Stimulated activated CD8-positive, alpha-beta memory T cell treated with anti-CD3 and anti-CD28 coated beads, Interleukin-12 subunit alpha, Interleukin-12 subunit beta, amount 100 ng/mL, for 4 hours (primary cell): ENCODE measurements at places on chromosomes 3 and 15.

DNA sequence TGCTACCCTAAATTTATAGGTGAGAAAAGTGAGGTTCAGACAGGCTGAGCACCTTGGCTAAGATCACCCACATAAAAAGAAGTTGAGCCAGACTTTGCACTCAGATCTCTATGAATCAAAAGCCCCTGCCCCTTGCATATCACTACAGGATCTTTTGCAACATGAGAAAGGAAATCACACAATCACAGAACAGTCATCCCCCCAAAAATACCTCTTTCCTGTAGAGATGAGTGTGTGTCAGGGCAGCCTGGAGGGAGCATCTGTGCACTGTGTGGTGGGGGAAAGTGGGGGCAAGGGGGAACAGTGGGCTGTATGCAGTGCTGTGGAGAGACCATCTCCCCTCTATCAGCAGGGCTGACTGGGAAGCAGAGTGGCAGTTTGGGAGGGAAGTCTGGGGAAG lies 46.6 kb downstream of the EPHB3 start:
- DNase-seq: no peak

DNA sequence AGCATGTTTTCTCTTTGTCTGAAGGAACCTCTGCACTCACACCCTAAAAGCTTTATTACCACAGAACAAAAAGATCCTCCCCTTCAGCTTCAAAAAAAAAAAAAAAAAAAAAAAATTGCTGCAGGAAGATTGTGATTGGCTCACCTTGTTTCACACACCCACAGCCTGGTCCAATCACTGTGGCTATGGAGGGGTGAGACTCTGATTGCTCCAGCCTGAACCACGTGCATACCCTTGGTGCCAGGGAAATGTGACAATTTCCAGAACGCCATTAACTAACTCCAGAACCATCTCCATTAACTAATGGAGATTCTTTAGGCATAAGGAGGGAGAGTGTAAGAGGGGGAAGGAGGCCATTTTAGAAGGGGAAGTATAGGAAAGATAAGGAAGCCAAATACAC lies 106.5 kb upstream of the CRBN start:
- no peak for DNase-seq

DNA sequence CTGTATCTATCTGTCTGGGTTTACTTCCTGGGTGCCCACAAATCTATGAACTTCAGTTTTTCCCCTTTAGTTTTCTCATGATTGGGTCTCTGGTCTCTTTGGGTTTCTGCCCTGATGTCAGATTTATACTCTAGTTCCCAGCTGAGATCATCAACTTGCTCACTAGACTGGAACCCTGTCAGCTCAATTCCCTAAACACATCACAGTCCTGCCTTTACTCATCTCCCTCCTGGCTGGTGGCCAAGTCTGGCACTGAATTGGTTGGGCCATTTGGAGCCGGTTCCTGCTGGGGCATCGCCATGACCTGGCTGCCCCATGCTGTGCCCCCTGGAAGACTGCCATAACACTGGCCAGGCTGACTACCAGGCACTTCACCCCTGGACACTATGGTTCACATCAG lies 345.3 kb downstream of the CHST2 start:
- DNase-seq: no peak

DNA sequence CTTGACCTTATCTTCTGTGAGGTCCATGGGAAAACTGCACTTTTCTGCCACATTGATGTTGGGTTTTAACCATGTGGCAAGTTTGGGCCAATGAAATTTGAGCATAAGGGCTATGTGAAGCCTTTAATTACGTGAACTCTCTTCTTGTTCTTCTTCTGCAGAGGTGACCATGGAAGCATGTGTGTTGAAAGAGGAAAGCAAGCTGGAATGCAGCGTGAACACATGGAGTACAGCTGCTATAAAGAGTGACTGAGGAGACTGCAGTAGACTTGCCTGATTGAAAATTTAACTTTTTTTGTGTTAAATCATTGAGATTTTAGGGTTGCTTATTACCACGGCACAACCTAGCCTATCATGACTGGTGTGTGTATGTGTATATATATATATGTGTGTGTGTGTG lies 347.3 kb downstream of the ZIC1 start:
- no peak for DNase-seq

- DNase-seq: no peak
Measured at GRCh38 chr15:76480267-76480666, 143.7 kb downstream of the ISL2 start.

DNA sequence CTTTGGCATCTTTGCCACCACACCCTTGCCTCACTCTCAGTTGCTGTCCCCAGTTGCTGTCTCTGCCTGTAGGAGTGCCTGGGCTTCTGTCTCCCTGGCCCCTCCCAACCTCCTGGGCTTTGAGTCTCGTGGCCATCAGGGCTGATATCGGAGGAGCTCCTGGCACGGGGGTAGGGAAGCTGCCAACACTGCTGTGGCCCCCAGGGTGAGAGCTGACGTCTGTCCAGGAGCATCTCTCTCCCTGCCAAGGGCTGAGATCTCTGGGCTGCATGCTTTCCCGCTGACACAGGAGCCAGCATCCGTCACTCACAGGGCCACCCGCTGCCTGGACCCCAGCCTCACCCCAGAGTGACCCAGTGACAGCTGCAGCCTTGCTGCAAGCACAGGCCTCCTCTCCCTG lies 47.4 kb downstream of the EXOG start:
- no peak for DNase-seq
